ENCODE measurements at places on chromosomes 7 and 10. TPM values are rescaled to one million over a fixed set of nuclear protein-coding genes. Genes with fewer than 3 reads are reported as not detected.

Gene TMEM139
- 79.0 TPM for total RNA-seq

Gene OR6B1
- not detected for total RNA-seq

Gene GNAI1
- total RNA-seq, result 54.4 TPM

Gene C10orf105
- total RNA-seq, result not detected

- no peak for DNase-seq
These were observed 216.5 kb upstream of the TMEM196 start for GRCh38 chr7:19989906-19990305.

DNA sequence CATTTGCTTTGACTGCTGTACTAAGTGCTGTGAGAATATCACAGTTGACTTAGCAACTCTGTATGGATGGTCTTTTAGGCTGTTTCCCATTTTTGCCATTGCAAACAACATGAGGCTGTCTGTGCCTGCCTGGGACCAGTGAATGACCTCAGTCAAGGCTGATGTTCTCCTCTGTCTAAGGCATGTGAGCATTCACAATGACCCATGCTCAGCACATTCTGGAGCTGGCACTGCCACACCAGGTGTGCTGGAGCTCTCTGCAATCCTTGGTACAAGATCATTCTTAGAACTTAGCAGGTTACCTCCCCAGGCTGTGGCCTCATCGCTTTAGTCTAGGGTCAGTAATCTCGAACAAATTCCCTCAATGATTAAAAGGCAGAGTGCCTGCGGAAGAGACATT, 61.9 kb downstream of the SH3PXD2A start:
- no peak for DNase-seq

DNA sequence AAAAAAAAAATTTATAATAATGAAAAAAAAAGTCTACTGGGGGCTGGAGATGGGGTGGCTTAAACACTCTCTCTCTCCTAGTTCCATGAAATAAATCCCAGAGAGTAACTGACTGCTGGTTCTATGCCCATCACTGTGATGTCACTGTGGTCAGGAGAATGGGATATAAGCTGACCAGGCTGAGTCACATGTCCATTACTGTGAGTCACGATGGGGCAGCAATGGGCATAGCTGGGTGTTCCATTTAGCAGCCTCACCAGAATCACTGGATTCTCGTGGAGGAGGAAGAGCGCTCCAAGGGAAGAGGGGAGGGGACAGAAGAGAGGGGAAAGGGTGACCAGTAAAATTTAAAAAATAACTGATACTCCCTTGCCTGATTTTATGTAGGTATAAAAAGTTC, 37.1 kb downstream of the MASTL start:
- peak; percentile 94 for DNase-seq

DNA sequence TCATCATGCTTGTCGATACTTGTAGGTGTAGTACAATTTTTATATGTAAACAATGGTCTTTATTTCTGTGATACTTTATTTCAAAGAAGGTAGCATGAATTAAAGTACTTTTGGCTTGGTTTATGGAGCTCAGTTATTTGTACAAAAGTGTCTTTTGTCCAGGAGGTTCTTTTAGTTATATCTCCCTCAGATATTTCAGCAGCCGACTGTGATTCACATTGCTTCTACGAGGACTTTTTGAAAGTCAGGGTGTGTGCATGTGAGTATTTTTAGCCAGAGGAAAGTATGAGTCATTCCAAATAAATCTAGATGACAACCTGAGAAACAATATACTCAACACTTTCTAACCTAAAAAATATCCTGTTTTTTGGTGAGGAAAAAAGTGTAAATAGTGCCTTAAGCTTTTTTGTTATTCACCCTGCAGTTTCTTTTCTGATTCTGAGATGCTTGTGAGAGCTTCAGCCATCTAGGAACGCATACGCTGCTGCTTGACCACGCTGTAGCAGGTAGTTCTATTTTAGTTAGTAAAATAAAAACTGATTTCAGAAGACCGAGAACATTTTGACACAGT, 595 bp upstream of the SUN1 start:
- DNase-seq, result peak; percentile 85

DNA sequence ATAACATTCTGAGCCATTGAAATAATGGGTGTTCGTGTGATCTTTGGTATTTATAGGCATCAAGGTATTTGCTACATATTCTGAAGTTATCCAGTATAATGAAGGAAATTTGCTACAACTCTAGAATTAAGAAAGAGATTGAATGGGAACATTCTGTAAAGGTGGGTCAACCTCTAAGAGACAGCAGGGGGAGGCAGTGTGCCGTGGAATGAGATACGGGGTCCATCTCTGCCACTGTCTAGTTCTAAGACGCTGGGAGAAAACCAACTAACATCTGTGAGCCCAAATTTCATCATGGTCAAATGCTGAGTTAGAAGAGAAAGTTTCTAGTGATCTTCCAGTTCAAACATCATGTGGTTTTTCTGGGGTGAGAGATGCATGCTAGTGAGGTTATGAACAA, 368.9 kb downstream of the SORCS1 start:
- DNase-seq, result no peak

DNA sequence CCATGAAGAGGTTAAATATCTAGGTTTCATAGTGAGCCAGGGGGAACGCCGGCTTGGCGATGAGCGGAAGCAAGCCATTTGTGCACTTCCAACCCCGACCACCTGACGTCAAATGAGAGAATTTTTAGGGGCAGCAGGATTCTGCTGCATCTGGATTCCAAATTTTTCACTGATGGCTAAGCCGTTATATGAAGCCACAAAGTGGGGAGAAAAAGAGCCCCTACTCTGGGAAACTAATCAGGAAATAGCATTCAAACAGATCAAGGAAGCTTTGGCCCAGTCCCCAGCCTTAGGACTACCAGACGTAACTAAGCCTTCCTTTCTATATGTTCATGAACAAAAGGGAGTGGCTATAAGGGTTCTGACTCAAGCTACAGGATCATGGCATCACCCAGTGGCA, 12.9 kb upstream of the ADCK2 start:
- DNase-seq, result no peak

DNA sequence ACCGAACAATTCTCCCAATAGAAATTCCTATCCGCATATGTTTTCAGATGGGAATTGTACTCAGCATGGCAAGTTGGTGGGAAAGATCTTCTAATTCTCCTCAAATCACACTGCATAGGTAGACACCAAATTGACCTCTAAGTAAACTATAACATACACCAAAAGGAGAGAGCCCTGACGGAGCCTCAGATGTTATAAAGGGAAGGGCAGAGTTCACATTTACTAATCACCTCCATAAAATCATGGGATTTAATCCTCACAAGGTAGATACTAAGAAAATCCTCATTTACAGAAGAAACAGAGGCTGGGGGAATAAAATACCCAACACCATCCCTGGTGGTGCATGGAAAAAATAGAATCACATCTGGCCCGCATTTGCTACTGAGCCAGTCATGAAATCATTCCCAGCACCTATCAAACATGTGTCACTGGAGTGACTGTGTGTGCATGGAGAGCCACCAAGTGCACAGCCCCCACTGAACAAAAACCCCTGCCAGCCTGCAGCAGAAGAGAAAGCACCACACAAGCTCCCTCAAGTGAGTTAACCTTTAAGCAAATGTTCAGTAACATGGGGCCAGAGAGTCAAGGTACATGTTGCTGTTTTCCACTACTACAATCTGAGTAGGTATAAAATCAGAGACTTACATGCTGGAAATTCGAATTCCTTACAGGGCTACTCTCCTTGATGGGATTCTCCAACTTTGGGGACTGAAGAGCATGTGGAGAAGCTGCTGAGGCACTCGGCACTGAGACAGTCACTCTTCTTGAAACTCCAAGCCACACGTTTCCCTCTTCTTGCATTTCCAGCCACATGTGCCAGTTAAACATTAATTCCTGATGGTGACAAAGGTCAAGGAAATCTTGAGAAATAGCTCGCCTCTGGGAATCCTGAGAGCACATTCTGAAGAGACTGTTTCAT, at the start of gene DDC:
Gene DDC, minus strand, starts transcription at position 766 of the 919 bp plus-strand sequence. CDS start 21,320 bp downstream, outside the sequence.
- DNase-seq, result peak; percentile 72

DNA sequence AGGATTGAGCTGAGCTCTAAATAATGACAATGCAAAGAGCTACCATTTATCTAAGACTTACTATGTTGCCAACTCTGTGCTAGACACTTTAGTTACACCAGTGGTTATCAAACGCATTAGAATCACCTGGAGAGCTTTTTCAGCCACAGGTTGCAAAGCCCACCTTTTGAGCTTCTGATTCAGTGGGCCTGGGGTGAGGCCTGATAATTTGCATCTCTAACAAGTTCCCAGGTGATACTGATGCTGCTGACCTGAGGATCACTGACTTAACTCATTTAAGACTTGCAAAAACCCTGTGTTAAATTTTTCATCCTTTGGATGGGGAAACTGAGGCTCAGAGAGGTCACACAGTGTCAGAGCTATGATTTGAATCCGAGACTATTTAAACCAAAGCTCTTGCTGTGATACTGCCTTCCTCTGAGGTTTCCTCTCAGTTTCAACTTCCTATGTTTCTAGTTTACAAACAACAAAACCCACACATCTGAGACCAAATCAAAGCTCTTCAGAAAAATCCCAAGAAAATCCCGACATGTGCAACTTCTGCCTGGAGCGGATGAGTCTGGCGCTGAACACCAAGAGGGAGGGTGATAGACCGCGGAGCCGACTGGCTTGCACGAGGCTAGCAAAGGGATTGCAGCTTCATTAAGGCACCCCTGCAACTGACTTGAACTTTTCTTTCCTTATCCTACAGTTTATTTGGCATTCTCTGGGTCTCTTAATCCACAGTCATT, 124.9 kb downstream of the CYP26A1 start:
- no peak for DNase-seq

- DNase-seq, result no peak
These were observed 804 bp downstream of the FRAT1 start for GRCh38 chr10:97319671-97320479.

GRCh38 chr7:32890793-32891042, 842 bp downstream of the KBTBD2 start:
- peak; percentile 56 for DNase-seq

DNA sequence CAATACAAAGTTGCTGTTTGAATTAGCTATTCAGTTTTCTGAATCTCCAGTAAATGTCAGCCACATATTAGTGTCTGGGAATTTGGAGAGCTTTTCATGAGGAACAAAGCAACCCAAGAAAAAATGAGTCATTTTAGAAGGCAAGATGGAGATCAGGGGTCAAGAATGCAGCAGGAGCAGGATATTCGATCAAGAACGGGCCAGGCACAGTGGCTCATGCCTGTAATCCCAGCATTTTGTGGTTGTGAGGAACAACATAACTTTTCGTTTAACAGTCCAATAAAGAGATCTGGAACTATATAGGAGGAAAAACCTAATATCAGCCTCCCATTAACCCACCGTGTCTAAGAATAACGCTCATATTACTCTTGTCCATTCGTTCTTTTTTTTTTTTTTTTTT, 600.5 kb downstream of the MAGI2 start:
- DNase-seq, result no peak

- DNase-seq, result no peak
These were observed 20.8 kb downstream of the VWA2 start for GRCh38 chr10:114259824-114260223.

DNA sequence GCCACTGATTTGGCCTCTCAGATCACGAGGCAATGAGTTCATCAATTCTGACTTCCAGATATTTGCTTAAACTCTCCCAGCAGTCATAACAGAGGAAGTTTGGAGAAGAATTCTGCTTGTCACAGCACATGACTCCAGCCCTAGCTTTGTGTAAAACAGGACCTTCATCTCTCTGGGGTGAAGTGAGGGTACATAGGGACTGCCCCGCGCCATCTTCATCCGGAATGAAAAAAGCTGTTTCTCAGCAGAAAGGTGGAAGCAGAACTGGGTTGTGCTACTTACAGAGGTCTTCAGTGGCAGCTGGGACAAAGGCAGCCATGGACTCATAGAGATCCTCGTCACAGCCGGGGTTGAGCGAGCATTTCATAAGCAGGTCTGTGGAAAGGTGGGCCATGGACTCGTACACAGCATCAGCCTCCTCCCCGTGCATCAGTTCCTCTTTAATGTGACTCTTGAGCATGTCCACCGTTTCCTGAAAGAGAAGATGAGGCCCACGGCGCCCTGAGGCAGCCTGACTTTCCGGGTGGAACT, 58.4 kb upstream of the TM9SF3 start:
- no peak for DNase-seq

DNA sequence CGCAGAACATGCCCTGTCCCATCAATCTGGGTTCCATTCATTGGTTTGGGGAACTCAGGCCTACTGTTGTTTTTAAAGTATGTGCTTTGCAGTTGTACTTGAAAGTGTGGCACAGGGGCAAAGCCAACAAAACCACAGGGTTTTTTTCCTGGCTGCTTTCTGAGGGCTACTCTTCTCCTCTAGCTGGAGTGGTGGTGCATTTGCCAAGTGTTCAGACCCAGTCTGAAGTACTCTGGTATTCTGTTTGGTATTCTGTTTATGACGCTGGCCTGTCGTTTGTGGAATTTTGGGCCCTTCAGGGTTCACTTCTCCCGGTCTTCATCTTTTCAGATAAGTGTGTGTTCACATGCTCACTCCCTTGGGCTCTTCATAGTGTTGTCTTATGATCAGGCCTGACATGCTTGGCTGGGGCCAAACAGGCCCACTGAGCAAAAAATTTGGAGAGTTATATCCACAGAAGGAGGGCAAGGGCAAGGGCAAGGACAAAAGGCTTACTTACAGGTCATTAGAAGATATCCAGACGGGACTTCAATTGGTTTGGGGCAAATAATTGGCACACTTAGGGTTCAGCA, 26.3 kb downstream of the SLC26A4 start:
- DNase-seq, result no peak

GRCh38 chr10:13346283-13347042, 1.6 kb downstream of the SEPHS1 start:
- peak; percentile 32 for DNase-seq

DNA sequence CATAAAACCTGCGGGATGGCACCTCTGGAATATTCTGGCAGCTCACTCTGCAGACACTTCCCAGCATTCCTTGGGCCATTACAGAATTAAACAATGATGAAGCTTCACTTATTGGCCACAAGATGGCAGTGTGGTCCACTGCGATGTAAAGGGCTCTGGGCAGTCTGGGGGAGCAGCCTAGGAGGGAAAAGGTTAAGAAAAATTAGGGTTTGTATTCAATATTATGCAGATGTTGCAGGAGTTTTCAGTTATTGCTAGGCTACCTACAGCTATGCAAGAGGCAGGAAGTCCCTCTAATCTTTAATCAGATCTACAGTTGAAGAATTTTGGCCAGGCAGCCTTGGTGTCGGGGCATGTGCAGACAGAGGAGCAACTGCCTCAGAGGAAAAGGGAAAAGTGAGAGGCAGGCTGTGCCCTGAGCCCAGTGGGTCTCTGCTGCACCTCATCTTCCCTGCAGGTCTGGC, 233.2 kb upstream of the PRSS1 start:
- DNase-seq, result peak; percentile 45

- DNase-seq, result peak; percentile 40
These were observed 637 bp downstream of the HSPA14 start for GRCh38 chr10:14838582-14839304.

DNA sequence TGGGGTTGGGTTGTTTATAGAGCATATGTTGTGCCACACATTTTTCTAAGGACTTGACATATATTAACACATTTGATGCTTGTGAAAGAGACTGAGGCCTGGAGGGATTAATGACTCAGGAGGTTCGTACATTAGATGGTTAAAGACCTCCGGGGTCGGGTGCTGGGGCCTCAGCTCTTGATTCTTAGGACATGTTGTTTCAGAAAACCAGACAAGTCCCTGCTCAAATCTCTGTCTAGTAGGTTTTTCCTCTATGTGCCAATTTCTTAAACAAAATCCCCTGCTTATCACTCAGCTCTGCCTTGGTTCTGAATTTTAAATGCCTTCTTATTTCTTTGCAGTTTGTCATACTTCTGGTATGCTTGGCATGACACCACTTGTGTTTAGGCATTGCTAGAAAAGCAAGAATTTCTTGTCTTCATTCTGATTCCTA, 5.8 kb downstream of the UPP1 start:
- DNase-seq, result no peak

All from Caki2 (cell line).